Sciatic nerve (tissue), 2 donors: ENCODE measurements at places on chromosomes 6 and 20. TPM values are rescaled to one million over a fixed set of nuclear protein-coding genes. Genes with fewer than 3 reads are reported as not detected.

- DNase-seq = no peak
These were observed 35.0 kb upstream of the ADTRP start for GRCh38 chr6:11813606-11814005.

DNA sequence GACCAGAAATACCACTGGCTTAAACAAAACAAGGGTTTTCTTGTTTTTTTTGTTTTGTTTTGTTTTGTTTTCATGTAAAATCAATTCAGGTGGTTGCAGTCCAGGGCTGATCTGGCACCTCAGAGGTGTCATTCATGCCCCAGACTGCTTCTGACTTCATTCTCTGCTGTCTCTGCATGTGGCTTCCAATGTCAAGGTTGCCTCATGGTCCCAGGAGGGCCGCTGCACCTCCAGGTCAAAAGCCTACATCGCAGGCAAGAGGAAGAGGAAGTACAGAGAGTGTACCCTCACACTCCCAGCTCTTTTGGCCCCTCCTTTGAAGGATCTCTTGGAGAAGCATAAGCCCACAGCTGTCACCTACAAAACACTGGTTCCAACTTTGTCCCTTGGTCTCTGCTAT is 1.4 kb upstream of the BTN3A1 start:
- no peak for DNase-seq

DNA sequence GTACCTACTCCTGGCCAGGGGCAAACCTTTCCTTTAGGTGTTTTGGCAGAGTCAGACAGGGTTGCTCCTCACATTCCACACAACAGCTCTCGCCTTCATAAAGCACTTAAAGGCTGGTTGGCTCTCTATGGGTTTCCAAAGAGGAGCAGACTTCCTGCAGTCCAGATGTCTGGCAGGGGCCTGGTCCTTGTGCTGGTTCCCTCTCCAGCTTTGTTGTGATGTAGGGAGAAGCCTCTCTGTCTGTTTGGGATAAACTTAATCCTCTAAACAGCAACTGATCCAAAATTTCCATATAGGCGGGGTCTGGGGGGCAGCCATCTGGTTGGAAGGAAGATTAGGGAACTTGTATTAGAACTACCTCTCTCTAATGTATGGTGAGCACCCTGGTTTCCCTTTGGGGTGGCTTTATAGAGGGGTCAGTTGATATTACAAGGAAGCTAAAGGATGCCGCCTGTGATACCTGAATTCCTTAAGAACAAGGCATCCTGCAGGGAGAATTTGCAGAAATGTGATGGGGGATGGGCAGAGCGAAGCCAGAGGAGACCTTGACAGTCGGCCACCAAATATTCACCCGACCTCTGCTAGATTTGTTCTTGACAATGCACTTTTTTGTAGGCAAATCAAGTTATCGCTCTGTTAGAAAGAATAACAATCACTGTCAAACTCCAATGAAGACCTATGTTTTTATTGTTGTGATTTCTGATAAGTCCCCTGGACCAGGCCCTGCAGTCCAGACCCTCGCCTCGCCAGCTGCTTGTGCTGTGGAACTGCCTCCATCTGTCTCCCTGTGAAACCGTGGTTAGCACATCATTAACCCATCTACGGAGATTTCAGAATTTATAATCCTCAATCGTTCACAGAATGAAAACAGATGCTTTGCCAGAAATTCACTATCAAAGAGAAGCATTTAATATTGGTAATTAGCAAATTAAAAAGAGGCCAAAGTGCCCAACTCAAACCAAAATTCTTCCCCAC is 94.0 kb upstream of the RALGAPA2 start:
- DNase-seq = no peak

- DNase-seq = no peak
These were observed 5.8 kb upstream of the IGF2R start for GRCh38 chr6:159963111-159963510.

GRCh38 chr20:9082741-9083140 is 13.9 kb downstream of the PLCB4 start:
- no peak for DNase-seq

- no peak for DNase-seq
These were observed 289.5 kb downstream of the ZNF217 start for GRCh38 chr20:53304146-53304545.

DNA sequence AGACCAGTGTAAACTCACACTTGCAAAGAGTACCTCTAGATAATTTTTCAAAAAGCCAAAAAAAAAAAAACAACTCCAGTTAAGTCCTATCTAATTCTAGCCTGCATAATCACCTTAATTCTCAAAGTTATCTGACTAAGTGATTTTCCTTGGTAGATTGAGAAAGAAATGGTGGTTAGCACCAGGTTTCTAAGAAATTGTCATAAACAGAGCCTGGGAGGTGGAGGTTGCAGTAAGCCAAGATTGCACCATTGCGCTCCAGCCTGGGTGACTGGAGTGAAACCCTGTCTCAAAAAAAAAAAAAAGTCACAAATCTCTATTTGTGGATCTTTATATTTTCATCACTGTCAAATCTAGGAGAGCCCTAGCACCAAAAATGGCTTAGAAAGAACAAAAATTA is 8.9 kb downstream of the FBXO5 start:
- DNase-seq = no peak

DNA sequence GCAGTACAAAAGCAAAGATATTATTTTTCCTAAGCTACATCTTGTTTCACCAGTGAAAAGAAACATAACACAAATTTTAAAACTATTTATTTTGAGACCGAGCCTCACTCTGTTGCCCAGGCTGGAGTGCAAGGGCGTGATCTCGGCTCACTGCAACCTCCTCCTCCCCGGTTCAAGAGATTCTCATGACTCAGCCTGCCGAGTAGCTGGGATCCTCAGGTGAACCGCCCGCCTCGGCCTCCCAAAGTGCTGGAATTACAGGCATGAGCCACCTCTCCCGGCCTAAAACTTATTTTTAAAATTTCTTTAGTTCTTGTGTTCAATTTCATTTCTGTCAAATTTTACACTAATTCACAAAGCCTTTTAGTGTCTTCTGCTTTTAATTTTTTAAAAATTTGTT is 5.9 kb downstream of the SRSF12 start:
- no peak for DNase-seq

- DNase-seq = no peak
These were observed 746.9 kb upstream of the MARCKS start for GRCh38 chr6:113110211-113110610.

- DNase-seq = no peak
These were observed 24.7 kb downstream of the MOCS3 start for GRCh38 chr20:50983321-50983720.

DNA sequence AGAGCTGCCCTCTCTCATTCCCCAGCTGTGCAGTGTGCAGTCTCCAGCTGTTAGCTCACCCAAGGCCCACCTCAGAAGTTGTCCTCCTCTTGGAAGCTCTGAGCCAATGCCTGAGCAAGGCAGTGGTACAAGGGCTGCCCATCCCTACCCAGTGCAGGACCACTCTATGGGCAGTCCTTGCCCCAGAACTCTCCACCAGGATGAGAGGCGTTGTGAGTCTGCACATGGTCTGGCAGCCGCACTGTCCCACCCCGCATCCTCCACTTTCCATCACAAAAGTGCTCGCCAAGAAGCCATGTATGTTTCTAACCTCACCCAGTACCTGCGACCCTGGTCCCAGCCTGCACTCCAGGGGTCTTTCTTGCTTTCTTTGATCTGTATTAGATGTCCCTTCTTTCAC is 175.1 kb upstream of the PMEPA1 start:
- DNase-seq = peak; percentile 22

GRCh38 chr6:107045826-107046675 is 18.1 kb downstream of the MTRES1 start:
- DNase-seq = no peak

- DNase-seq = peak; percentile 80
These were observed 187.4 kb upstream of the PROKR2 start for GRCh38 chr20:5504061-5504739.

DNA sequence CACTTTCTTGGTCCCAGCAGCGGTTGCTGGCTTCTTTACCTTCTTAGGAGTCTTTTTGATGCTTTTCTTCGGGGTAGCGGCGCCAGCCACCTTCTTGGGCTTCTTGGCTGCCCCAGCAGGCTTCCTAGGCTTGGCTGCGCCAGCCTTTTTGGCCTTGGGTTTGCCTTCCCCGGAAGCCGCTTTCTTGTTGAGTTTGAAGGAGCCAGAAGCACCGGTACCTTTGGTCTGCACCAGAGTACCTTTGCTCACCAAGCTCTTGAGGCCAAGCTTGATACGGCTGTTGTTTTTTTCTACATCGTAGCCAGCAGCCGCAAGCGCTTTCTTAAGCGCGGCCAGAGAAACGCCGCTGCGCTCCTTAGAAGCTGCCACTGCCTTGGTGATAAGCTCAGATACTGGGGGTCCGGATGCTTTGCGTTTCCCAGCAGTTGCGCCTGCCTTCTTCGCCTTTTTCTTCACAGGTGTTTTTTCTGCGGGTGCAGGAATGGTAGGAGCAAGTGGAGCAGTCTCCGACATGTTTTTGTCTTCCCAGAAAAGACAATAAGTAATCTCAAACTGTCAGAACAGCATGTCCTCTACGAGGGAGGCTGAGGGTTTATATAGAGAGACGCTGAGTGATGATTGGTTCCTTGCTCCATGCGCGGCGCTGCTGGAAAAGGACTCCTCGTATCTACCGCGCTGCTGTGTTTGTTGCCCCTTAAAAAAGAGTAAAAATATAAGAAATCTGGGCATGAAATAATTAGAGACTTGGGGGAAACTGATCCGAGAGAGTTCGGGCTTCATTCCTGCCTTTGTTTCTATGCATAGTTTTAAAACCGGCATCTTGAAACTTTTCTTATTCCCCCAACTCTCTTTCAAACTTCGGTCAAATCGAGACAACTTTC is 130.3 kb upstream of the BTN3A2 start:
- DNase-seq = no peak

GRCh38 chr6:110653381-110653780 is 161.9 kb downstream of the CDK19 start:
- DNase-seq = no peak

GRCh38 chr6:35733633-35734032 is 3.2 kb upstream of the ARMC12 start:
- no peak for DNase-seq

DNA sequence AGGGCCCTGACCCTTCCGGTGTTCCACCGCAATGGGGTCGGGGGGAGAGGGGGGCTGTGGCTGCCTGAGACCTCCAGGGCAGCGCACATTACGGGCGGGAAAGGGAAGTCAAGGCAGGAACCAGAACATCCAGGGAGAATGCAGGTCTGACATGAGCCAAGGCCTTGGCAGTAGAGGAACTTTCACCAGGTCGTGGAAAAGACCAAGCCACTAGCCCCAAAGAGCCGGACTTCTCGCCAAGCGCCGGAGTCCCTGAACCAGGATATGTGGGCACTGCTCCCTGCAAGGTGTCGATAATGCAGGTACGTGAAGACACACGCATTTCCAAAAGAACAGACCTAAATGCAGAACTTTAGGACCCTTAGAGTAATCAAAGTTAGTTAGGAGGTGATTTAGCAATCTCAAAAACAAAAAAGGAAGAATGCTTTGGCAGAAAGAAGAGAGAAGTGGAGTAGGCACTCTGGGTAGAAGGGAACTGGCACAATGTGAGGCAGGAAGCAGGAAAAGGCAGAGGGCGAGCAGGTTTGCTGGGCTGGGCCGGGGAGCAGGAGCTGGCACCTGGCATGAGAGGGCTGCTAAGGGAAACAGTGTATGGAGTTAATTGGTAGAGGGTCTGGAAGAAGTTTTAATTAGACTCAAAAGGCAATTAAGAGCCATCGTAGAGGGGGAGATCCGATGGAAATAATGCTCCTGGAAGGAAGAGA is 14.3 kb downstream of the POU3F2 start:
- DNase-seq = no peak

DNA sequence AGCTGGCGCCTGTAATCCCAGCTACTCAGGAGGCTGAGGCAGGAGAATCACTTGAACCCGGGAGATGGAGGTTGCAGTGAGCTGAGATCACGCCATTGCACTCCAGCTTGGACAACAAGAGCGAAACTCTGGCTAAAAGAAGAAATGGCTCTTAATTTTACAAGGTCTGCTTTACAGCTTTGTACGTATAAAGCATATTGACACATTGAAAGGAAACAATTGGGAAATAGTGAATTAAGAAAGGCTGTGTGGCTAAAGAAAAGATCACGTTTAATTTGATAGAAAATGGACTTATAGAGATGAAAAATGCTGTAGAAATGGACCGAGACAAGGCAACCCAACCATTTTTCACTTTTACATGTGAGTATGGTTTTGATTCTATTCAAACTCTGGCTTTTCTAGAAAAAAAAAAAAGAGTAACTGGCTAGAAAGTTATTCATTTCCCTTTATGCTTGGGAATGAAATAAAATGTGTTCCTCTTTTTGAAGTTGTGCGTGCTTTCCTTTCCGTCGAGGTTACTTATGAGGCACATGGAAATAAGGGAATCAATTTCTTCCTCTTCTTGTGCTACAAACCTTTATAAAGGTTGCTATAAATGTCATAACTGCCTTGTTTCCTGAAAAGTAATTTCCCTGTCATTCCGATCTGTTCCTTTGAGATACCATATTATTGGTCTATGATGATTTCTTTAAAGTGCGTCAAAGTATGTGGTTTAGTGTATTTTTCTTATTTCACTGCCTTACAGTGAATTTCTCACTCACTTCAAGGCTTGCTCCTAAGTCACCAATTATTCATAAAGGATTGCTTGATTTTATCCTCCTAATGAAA is 29.4 kb downstream of the PFDN4 start:
- DNase-seq = no peak

GRCh38 chr20:11792568-11792953 is 125.1 kb upstream of the BTBD3 start:
- no peak for DNase-seq

DNA sequence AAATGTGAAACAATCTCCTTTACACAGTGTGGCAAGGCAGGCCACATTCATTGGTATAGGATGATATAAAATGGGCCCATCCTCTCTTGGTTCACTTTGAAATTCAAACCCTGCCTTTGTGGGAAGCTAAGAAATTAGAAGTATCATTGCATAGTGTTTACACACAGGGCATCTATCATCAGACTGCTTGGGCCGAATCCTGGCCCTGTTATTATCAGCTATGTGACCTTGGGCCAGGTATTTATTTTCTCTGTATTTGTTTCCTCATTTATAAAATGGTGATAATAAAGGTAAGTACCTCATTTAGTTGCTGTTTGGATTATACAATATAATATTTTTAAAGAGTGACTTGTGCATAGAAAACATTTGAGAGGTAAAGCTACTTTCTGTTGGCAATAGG is 45.5 kb downstream of the PTPRK start:
- DNase-seq = no peak

DNA sequence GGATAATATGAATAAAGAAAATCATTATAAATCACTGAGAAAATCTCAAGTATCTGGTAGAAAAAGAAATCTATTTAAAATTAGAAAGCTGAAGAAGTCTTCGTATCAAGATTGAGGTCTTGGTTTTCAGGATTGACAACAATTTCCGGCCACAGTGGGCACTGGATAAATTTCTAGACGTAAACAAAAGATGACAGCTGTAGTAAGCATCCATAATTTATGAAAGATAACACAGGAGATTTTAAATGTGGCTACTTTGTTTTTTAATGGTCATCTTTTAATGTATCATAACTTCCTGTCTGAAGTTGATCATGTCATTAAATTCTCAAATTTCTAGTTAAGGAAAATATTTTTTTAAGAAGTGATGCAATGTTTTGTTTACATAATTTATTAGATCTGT is 444.2 kb downstream of the HTR1B start:
- DNase-seq = no peak

- no peak for DNase-seq
These were observed 313.6 kb upstream of the SULF2 start for GRCh38 chr20:48098866-48099265.

Gene LY6G6F
- total RNA-seq = not detected

Gene NHSL1
- total RNA-seq = 18.5 TPM

Gene JARID2
- 12.7 TPM for total RNA-seq

Gene GNAS-AS1
- 1.5 TPM for total RNA-seq

Gene STMND1
- 0.27 TPM for total RNA-seq
